ENCODE measurements at places on chromosomes 5 and 9.

DNA sequence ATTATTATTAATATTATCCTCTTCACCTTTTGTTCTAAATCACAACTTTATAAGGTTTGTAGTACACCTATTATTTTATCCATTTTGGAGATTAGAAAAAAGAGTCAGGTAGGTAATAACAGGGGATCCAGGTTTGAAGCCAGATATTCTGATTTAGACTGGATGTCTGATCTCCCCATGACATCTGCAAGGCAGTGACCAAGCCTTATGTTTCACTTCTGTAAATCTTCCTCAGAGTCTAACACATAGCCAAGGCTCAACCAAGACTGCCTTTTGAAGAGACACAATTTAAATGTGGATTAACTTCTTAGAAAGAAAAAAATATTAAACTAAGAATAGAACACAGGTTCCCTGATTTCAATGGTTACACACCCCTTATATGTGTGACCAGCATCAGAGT, 44.2 kb downstream of the CETN3 start:
- DNase-seq = no peak

GRCh38 chr5:178861627-178862026, 1.9 kb downstream of the ZNF354B start:
- no peak for DNase-seq

DNA sequence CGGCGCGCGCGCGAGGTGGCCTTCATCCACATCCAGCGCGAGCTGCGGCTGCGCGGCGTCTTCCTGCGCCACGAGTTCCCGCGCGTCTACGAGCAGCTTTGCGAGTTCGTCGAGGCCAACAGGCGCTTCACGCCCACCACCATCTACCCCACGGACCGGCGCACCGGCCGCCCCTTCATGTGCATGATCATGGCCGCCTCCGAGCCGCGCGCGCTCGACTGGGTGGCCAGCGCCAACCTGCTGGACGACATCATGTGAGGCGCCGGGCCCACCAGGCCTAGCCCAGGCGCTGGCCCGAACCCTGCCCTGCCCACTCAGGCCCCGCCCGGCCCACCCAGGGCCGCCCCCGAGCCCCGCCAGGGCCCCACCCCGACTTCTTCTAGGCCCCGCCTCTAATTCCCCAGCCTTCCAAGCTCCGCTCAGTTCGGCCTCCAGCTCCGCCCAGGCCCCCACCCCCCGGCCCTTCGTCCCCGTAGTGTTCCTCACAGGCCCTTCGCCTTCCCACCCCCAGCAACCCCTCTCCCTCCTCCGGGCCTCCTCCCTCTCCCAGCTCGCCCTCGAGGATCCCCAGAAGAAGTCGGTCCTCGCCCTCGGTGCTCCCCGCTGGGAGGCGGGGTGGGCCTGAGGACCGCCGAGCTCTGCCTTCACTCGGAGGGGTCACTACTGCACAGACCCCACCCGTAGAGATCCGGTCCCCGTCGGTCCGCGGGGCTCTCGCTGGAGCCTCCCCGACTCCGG, 2.0 kb upstream of the PHPT1 start:
- DNase-seq = no peak

DNA sequence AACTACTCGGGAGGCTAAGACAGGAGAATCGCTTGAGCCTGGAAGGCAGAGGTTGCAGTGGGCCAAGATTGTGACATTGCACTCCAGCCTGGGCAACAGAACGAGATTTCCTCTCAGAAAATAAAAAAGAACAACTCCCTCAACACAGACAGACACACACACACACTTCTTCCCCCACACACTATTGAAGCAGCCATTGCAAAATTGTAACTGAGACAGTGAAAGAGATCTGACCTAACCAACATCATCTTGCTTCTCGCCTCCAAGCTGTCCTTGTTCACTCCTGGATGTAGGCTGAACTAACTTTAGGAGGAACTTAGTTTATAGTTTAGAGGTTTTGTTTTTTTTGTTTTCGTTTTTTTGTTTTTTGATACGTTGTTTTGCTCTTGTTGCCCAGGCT, 13.0 kb upstream of the PLIN2 start:
- no peak for DNase-seq

DNA sequence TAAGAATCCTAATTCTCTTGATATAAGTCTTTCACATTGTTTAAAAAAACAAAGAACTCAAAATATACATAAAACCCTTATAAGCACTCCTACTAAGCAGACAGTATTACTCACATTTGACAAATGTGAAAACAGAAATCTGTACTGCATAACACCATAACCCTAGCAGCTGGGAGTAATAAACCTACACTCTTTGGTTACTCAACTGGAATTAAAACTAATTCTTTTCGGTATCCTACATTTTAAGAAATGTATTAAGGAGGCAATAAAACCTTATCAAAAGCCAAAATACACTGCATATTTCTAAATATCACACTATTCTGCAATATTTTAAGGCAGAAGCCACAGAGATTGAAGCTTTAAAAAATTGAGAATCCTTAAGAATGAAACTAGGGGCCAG, 6.8 kb downstream of the AUH start:
- DNase-seq = no peak

DNA sequence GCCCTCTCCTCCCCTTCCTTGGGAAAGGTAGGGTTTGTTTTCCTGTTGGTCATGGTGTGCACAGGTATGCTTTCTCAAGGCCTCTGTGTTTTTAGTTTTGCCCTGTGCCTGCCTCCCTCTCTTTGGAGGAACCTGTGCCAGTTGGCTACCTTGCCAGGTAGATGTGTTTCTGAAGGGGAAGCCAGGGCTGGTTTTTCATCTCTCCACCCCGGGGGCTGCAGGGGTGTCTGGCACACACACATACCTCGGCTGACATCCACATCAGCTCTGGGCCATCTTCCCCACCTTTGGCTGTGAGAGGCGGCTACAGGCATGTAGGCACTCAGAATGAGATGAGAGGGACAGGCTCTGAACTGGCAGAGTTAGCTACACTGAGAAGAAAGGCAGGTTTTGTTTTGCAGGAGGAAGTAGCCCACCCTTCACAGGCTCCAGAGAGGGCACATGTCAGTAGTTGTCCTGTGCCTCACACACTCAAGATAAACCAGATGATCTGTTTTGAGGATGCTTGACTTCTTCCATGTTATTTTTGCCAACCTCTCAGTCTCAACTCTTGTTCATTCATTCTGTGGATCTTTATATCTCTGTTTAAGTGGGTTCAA, 9.7 kb downstream of the RGMB start:
- no peak for DNase-seq

DNA sequence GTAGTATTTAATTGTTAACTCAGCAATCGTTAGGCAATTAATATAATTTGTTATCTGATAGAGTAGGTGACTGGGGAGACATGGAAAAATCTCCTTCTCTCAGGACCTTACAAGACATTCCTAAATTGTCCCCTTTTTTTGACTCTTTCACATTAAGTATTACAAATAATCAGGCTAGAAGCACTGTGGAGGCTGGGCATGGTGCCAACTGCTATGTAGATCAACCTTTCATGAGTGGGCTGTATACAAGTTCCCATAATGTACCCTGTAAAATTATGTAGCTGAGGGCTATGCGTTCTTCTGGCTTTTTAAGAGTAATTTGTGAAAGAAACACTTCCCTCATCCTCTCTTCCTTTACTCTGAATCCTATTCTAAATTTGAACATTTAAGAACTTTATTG, 140.2 kb downstream of the NFIB start:
- DNase-seq = no peak

DNA sequence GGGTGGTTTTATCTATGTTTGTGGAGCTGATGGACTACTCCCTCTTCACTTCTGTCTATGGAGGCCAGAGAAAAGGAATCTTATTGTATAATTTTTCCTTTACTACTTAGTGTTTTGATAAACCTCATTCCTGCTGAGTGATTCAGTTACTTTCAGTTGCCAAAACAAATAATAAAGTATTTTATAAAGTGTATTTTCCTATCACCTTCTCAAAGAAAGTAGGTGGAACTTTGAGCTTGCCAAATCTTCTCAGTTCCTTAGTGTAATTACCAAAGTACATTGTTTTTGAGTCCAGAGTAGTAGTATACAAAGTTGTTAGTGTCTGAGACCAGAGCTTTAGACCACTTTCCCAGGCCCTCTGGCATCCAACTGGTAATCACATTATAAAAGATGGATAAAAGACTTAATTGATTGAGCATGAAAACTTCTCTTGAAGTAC, 13.5 kb downstream of the RABGAP1 start:
- DNase-seq = no peak

DNA sequence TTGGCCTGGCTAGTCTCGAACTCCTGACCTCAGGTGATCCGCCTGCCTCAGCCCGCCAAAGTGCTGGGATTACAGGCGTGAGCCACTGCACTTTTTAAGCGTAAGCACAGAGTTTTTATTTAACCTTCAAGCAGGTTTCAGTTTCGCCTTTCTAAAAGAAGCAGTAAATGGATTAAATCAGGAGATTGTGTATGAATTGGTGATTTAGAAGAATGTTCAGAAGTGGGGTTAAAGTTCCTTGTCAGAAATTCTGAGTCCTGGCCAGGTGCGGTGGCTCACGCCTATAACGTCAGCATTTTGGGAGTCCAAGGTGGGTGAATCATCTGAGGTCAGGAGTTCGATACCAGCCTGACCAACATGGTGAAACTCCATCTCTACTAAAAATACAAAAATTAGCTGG, 12.2 kb downstream of the HSPA4 start:
- no peak for DNase-seq

DNA sequence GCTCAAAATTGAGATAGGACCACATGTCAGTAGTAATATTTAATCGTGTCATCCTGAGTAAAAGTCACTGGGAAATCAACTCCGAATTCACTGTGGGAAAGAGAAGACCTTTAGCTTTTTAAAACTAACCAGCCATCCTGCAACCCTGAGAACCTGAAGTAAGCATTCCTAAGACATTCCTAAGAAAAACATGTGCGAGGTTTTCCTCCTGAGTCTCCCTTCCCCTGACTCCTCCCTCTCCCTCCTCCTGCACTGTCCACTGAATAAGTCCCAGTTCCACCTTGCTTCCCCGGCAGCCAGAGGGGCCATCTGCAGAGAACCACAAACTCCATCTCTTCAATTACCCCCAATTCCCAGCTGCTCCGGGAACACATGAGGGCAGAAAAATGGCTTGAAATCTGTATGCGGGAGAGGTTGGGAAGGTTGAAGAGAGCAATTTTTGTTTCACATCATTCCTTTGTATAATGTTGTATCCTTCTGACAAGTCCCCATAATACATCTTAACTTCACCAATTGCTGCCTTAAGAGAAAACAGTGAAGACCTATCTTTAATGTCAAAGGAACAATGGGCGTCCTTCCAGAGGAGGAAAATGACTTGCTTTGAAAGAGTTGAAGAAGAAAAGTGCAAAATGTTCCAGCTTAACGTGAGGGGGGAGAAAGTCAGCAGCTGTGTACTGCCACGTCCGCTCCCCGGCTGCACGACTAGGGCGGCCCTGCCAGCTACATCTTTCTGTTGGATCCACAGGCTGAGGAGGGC, 186.3 kb downstream of the ZNF462 start:
- no peak for DNase-seq

DNA sequence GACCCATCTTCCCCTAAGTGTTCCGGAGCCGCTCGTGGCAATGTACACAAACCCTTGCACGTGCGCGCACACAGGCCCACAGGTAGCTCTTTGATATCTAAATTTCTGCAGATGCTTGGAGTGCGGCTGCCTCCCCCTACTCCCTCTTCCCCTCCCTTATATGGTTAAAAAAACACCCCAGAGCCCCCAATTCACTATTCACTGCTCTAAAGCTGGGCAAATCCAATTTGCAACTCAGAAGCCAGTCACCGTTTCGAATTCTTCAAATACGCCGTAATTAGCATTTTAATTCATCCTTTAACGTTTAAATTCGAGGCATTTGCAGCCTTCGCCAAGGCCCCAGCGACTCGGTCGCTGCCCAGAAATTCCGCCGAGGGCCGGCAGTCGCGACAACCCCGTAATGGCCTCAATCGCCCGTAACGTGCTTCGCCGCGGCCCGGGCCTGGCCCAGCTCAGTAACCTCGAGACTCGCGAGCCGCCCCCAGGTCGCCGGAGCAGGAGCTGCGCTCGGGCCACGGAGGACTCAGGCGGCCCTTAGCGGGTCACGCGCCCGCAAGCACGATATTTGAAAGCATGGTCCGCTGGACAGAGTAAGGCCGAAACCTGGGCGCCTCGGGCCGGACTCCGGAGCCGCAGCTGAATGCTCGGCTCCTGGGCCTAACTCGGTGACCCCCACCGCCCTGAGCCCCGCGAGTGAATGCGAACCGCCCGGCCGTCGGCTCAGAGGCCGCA, 1.3 kb downstream of the IRX2 start:
- DNase-seq = no peak

GRCh38 chr5:30908356-30908755, 285.1 kb upstream of the CDH6 start:
- no peak for DNase-seq

GRCh38 chr9:4048441-4048840, 251.4 kb downstream of the GLIS3 start:
- DNase-seq = no peak

- DNase-seq = no peak
These were observed 294.8 kb downstream of the GADD45G start for GRCh38 chr9:89899573-89899972.
